Stimulated activated CD8-positive, alpha-beta memory T cell treated with anti-CD3 and anti-CD28 coated beads, Interleukin-4, amount 100 ng/mL, for 4 hours (primary cell): ENCODE measurements at places on chromosomes 11 and 22.

DNA sequence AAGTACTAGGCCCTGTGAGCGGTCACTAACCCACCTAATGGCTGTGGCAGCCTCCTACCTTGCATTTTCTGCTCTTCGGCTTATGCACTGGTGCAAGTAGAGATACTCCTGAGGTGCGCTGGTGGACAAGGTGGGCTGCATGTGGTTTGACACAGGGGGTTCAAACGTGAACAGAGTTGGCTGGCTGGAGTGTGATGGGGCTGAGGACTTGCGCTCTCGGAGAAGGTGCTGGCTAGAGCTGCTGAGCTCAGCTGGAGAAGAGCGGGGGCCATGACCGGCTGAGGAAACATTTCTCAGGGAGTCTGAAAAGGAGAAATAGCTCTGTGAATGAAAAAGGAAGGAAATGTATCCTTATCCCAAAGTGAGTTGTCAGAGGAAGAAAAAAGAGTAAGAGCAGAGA lies 61.4 kb downstream of the USP35 start:
- no peak for DNase-seq

- DNase-seq, result no peak
These were observed 222.1 kb upstream of the ANO3 start for GRCh38 chr11:26109658-26110368.

DNA sequence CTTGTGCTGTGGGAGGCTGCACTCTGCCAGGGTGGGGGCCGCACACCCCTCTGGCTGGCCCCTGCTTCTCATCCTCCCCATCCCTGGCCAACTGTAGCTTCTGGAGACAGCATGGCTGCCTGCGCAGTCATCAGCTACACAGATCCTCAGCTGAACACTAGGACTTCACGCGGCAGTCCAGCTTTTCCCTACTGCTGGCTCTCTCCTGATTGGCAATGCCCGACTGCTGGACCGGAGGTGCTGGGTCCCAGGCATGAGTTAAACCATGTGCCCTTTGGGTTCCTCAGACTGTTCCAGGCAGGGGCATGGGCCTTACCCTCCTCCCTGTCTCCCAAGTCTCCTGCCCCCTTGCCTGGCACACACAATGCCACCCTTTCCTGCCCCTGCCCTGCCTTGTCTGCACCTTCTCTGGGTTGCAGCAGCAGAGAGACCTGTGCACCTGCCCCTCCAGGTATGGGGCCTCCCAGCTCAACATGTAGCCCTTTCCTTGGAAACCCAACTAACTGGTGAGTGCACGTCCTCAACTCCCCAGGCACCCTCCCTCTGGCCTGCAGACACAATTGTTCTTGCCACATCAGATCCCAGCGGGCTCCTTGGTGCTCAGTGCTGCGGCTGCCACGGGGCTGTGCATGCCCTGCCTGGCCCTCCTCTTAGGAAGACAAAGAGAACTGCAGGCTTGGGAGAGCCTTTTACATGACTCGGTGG lies 1039.2 kb downstream of the TBC1D22A start:
- DNase-seq, result no peak

- DNase-seq, result no peak
These were observed 56.5 kb upstream of the FIBIN start for GRCh38 chr11:26937386-26937785.

- no peak for DNase-seq
These were observed 165.2 kb upstream of the TBCEL start for GRCh38 chr11:120858740-120859139.

DNA sequence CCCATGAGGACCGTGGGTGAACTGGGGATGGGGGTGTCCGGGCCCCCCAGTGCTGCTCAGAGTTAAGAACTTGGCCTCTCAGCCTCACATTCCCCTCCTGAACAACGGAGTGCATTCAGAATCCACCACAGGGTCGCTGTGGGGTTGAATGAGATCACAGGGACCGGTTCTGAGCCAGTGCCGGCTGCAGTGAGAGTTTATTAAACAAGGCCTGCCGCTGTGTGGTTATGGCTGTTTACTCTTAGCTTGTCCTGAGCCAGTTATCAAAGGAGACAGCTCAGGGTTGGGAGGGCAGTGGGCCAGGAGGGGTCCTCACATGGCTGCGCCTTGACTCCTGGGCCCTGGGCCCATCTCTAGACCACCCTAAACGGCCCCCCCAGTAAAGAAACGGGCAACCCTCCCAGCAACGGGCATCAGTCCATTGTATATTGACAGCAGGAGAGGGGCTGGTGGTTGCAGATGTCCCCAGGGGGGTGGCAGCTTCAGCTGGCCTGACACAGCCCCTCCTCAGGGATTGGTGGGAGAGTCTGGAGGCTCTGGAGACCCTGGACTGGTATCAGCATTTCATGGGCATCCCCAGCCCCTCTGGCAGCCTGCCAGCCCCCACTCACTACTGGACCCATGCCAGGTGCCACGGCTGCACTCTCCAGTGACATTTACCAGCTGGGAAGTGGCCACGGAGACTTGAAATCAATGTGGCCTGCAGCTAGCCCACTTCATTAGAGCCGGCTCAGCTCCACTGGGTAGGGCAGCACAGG lies 15.1 kb upstream of the CABP7 start:
- no peak for DNase-seq

DNA sequence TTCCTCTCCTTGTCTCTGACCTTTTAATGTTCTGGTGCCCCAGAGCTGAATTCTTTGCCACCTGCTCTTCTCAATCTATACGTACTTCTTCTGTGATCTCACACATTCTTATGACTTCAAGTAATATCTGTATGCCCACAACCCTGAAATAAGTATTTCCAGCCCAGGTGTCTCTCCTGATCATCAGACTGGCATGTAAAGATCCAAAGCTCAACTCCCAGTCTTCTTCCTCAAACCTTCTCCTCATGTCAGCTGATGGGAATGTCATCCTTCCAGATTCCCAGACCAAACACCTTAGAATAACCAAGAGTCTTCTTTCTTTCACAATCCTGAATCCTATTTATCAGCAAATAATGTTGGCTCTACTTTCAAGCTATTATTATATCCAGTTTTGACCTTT lies 9.3 kb downstream of the MS4A3 start:
- DNase-seq, result no peak

GRCh38 chr11:85947431-85948272 lies 92.5 kb downstream of the CCDC83 start:
- DNase-seq, result no peak

DNA sequence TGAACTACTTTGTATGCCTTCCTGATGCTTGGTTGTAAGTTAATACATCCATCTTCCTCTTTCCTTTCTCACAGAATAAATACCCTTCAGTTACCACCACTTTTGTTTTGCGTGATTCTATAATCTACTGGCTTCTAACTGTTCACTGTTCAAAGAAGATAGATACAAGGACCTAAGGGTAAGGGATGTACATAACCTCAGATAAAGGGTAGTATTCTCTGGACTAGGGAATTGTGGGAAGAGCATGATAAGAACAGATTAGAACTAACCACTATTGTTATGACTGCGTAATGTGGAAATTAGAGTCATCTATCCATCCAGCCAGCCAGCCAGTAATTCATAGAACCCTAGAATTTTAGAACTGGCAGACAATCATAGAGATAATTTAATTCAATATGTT lies 36.4 kb downstream of the MAP6 start:
- no peak for DNase-seq

- no peak for DNase-seq
These were observed 16.9 kb upstream of the CD81 start for GRCh38 chr11:2360081-2360642.

DNA sequence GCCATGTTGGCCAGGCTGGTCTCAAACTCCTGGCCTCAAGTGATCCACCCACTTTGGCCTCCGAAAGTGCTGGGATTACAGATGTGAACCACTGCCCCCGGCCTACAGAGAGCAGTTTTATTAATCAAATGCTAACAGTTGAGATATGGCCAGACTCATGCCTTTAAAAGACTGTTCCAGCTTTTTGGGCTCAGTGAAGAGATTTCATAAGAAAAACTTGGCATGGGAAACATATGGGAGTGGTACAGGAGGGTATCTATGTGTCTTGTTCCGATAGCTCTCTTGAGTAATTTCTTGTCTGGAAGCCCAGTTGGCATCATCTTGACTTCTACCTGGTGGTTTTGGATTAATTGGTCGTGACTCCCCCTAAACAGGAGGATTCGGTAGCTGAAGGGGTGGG lies 8.2 kb upstream of the SLC37A4 start:
- no peak for DNase-seq

GRCh38 chr11:80109031-80109430 lies 668.2 kb upstream of the TENM4 start:
- no peak for DNase-seq
